CD4-positive, alpha-beta T cell (primary cell): ENCODE measurements at places on chromosomes 5 and 9.

DNA sequence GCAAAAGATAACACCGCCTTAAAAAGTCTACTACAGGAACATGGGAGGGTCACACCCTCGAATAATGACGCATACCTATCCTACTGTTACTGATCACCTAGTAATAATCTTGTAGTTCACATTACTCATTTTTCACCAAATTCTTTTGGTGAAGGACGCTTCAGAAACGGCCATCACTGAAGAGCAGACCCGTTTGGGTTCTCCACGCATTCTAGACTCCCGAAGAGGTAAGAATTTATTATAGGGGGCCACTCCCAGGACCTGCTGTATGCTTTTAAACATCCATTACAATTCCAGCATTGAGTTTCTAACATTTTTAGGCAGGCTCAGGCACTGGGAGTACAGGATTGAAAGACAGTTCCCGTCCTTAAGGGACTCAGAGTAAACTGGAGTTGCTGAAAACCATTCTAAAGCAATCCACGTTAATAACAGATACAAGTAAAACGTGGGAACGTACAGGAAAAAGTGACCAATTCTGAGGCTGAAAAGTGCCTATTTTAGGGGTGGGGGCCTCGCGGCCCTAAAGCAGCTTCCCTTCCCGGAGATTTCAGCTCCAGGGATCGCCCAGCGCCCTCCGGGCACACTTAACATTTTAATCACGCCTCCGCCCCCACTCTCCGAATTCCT, at the start of gene FER:
Gene FER (plus strand): TSS at position 124 of the 627 bp plus-strand sequence. CDS start 50,286 bp downstream, outside the sequence.
- peak; percentile 6 for DNase-seq

DNA sequence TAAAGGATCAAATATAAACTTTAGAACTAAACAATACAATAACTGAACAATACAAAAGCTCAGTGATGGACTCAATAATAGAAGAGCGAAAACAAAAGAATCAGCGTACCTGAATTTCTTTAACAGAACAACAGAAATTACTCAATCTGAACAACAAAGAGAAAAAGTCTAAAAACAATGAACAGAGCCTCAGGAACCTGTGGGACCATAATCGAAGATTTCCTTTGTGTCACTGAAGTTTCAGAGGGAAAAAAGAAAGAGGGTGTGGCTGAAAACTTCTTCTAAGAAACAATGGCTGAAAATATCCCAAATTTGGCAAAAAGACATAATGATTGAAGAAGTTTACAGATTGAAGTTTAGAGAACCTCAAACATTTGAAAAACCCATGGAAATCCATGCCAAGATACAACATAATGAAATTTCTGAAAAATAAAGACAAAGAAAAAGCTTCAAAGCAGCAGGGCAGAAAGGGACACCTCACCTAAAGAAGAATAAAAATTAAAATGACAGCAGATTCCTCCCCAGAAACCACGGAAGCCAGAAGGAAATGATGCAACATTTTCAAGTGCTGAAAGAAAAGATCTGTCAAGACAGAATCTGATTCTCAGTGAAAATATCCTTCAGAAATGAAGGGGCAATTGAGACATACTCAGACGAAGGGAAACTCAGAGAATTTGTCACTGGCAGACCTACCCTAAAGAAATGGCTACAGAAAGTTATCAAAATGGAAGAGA, 288.8 kb downstream of the ARL15 start:
- no peak for DNase-seq

- DNase-seq, result no peak
Measured at GRCh38 chr9:265209-265870, 50.7 kb downstream of the DOCK8 start.

- DNase-seq, result no peak
Measured at GRCh38 chr5:139969318-139969717, 73.8 kb downstream of the NRG2 start.

- DNase-seq, result no peak
Measured at GRCh38 chr5:54062958-54063357, 247.4 kb downstream of the ARL15 start.

DNA sequence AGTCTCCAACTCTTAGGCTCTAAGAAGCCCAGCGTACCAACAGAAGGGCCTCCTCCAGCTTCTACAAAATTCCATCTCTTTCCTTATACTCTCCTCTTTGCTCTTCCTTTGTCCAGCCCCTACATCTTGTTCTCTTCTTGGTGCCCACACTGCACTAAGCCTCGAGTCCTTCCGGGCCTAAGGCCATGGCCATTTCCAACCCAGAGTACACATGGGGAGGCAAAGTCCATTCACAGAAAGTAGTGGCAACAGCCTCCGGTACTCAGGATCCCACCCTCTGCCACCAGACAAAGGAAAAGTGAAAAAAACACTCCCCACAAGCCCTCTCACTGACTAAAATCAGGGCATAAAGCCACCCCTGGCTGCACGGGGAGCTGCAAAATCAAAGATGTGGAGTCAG, 60.3 kb downstream of the SAXO1 start:
- DNase-seq, result no peak

- no peak for DNase-seq
Measured at GRCh38 chr5:77003246-77003645, 27.0 kb upstream of the AGGF1 start.

- DNase-seq, result no peak
Measured at GRCh38 chr5:157955541-157956172, 96.7 kb upstream of the CLINT1 start.

DNA sequence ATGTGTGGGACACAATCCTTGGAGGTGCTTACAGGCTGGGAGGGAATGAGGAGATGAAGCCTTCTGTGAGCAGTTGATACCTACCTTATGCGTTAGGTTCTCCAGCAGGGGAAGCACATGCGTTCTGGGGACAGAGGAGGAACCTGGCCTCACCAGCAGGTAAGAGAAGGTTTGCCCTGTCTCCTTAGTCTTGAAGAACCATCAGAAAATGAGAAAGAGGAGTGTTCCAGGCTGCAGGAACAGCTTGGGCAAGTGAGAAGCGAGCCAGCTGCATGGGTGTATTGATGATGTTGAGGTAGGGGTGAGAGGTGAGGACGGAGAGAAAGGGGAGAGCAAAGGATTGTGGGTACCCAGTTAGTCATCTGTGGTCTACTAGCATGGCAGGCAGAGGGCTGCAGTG, 156.9 kb upstream of the MVB12B start:
- DNase-seq, result no peak

GRCh38 chr5:150431574-150431973, 18.0 kb downstream of the RPS14 start:
- DNase-seq, result no peak

GRCh38 chr9:72773570-72773969, 179.3 kb downstream of the ALDH1A1 start:
- DNase-seq, result no peak

- peak; percentile 43 for DNase-seq
Measured at GRCh38 chr5:66595756-66596635, at the start of gene MAST4. TSS of gene MAST4 (plus strand) at chr5:66596393. CDS start at chr5:66596656, 263 bp downstream.

GRCh38 chr9:86036555-86036954, 62.8 kb downstream of the GOLM1 start:
- DNase-seq, result no peak

- no peak for DNase-seq
Measured at GRCh38 chr9:14393418-14393817, 79.5 kb upstream of the NFIB start.

- no peak for DNase-seq
Measured at GRCh38 chr5:9340085-9340484, 205.8 kb downstream of the SEMA5A start.

GRCh38 chr5:96481009-96481786, 48.1 kb upstream of the PCSK1 start:
- no peak for DNase-seq
